Stimulated activated CD8-positive, alpha-beta memory T cell treated with anti-CD3 and anti-CD28 coated beads, Interleukin-4, amount 100 ng/mL, for 4 hours (primary cell): ENCODE measurements at places on chromosomes 4 and X.

- no peak for DNase-seq
These were observed 46.9 kb downstream of the ACOX3 start for GRCh38 chr4:8393593-8394038.

DNA sequence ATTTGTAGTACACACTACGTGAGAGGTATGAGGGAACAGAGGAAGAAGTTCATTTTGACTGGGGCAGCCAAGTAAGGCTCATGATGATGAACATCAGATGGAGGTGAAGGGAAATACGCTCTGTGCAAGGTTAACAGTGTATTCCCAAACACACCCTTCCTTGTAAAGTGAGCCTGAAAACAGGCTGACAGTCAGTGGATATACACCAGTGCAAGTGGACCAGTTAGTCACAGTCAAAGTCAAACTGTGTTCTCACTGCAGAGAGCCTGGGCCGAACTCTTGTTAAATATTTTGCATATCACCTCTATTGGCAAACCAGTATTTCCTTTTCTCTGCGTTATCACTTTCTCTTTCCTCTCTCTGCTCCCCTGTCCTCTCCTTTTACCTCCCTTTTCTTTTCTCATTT is 23.4 kb upstream of the RHOH start:
- no peak for DNase-seq

DNA sequence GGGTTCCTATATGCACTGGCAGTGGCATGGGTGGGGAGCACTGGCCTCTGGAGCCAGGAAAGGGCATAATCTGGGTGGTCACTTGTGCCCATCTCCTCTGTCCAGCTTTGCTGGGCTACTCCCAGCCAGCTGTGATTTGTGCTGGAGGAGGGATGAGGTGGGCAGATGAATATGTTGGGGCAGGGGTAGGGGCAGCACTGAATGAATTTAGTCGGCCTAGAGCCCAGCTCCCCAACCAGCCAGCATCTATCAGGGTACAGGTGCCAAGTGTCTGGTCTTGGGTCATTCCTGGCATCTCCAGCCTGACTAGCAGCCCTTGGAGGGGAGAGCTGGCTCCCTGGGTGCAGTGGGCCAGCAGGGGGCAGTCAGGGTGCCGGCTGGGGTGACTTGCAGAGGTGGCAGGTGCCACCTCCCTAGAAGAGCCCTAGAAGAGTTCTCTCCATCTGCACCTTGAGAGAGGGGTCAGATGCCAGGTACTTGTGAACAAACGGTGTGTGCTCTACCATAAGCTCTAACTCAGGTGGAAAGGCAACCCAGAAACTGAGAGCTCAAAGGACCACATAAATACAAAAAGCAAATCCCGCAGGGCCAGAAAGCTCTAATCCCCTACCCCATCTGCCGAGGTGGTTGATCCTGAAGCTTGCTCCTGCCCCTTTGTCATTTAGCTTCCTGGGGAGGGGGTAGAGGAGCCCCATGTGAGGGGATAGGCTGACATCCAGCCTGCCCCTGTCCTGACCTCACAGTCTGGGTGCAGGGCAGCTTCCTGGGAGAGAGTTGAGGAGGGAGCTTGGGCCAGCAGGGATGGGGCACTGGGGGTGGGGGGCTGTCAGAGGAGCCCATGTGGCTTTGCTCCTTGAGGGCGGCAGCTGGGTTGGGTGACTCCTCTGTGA is 2.2 kb downstream of the SORCS2 start:
- no peak for DNase-seq

GRCh38 chr4:8301851-8302730 is 32.5 kb downstream of the HTRA3 start:
- no peak for DNase-seq

DNA sequence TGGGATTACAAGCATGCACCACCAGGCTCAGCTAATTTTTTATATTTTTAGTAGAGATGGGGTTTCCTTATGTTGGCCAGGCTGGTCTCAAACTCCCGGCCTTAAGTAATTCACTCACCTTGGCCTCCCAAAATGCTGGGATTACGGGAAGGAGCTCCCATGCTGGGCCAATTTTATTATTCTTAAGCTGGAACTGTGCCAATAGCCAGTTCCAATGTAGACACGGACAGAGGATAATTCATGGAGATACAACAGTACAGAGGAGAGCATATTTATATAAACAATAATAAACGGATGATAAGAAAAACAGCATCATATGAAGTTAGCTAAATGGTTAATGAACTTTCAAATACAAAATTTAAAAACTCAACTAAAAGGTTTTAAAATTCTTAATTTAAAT is 87.8 kb downstream of the PPA2 start:
- no peak for DNase-seq

GRCh38 chrX:29851857-29852605 is 363.3 kb upstream of the MAGEB2 start:
- DNase-seq, result no peak

- DNase-seq, result no peak
These were observed 21.9 kb upstream of the ETDC start for GRCh38 chrX:135287266-135287823.

DNA sequence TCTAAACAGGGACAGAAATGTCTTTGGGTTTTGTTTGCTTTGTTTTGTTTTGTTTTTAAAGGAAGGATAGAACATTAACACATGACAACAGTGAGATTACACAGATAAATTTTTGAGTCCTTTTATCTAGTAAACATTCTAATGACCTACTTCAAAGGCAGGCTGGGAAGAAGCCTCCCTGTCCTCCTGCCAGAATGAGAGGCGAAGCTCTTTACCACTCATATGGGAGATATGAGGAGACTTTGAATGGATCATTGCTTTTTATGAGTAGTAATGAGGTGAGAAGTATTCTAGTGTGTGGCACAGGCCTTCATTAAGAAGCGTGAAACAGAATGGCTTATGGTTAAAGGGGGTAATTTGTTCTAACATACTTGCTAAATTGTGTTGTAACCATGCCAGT is 172.0 kb downstream of the FBXO8 start:
- no peak for DNase-seq

DNA sequence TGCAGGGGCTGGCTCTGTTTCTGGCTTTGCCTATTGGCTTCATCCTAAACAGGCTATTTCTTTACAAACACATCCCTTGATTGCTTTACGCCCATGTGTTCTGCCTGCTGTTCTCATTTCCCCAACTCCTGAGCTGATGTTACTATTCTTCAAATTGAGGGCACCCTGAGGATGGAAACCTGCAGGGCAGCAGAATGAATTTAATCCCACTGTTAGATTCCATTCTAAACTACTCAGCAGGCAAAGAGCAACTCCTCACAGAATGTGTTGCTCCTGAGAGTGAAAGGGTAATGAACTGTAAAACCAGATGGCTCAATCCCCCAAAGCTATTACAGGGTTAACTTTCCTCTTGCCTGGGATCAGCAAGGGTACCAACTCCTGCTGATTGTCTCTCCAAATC is 75.7 kb downstream of the ANKRD50 start:
- no peak for DNase-seq

DNA sequence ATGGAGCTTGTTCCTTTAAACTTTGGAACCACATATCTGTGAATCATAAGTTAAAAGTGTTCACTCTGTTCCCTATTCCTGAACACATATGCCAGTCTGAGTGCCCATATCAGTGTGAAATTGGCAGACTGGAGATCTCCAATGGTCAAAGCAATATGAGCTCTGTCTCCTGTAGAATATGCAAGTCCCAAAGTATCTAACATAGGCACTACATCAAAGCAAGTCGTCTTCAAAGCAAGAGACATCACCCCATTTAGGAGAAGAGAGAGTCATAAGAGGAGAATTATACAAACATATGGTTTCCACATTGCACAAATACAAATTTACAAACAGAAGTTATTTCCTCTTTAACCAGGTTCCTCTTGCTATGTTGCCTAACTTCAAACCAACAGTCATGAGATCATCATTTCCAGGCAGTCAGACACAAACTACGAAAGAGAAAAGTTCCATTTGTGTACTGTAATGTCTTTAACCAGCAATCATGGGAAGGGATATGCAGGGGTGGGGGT is 9.9 kb upstream of the GK start:
- DNase-seq, result no peak

GRCh38 chr4:90209922-90210321 is 82.7 kb downstream of the CCSER1 start:
- no peak for DNase-seq

DNA sequence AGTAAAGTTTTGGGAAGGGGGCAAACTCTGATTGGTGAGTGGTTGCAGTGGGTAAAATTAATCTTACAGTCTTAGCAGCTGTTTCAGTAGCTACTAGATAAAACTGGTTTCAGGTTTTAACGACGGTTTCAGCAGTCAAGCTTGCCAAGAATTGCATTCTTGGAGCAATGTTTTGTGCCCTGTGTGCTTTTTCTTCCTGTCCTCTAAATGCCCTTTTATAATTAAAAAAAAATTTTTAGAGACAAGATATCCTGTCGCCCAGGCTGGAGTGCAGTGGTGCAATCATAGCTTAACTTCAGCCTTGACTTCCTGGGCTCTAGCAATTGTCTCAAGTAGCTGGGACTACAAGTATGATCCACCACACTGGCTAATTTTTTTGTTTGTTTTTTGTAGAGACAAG is 6.3 kb upstream of the PPEF2 start:
- DNase-seq, result no peak

GRCh38 chr4:121749225-121749624 is 15.7 kb downstream of the SMIM43 start:
- no peak for DNase-seq

GRCh38 chr4:143352720-143353119 is 16.0 kb downstream of the GAB1 start:
- no peak for DNase-seq

DNA sequence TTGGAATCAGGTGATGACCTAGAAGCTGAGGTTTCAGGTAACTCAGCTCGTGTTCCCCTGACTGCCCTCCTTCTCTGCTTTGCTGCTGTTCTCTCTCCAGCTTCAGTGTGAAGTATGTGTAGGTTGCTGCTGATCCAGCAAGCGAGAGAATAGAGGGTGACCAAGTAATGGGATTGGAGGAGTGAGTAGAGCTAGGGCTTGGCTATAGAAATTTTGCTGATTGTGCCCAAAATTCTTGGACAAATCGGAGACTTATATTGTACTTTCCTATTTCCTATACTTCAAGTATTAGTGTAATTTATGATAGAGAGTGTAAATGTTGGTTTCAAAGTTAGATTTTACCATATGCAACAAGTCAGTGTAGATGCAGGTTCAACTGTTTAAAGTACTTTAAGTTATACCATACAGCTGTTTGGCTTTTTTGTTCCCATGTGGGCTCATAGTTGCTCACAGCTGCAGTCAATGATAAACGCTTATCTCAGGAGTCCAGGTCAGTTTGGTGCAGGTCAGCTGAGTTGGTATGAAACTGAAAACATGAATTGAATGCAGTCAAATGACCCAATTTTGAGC is 48.0 kb downstream of the RAPGEF2 start:
- no peak for DNase-seq

DNA sequence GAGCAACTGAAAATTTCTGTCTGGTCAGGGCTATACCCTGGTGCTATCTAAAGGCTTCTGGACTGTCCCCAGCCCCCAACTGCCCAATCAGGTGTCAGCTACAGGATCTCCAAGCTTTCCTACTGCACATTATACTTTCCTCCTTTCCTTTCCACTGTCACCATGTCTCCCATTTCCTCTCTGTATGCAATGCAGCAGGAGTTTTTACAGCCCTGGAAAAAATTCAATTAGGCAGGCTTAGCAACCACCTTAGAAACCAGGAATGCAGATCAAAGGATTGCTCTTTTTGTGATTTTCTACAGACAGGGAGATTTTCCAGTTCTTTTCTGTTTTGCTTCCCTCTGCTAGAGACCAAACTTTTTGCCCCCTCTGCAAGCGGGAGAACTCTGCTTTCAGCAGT is 6.0 kb upstream of the NAF1 start:
- DNase-seq, result no peak

DNA sequence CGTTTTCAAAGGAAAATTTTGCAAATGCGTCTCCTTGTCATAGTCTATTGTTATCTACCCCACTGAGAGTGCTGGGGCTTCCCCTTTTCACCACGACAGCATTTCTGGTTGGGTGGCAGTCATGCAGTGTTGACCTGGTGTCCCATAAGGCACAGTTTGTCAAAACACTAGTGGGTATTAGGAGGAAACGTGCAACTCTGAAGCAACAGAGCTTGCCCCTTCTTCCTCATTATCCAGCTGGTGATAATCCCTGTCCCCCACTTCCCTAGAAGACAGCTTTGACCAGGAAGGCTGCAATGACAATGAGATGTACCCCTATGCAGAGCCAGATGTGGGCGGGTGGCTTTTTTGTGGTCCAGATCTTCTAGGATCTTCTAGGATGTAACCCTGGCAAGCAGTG is 1.8 kb downstream of the TBC1D1 start:
- peak; percentile 33 for DNase-seq

GRCh38 chr4:145218251-145218650 is 37.9 kb upstream of the OTUD4 start:
- no peak for DNase-seq

- no peak for DNase-seq
These were observed 10.6 kb upstream of the XKRX start for GRCh38 chrX:100939333-100939732.

- peak; percentile 15 for DNase-seq
These were observed 58.5 kb upstream of the PRDM8 start for GRCh38 chr4:80138551-80139538.

DNA sequence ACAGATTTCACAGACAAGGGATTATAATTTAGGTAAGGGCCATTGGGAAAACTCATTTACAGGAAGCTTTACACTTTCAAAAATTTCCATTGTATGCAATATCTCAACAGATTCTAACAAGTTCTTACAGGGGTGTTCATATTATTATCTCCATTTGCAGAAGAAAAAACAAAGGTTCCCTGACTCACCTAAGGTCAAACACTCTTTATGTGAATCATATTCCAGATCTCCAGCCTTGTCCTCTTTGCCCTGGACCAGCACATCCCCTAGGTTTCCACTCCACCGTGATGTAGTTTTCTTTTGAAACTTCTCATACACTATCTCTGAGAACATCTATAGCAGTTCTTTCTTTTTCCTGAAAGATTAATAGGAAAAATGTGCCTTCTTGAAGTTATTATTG is 96.4 kb upstream of the HS3ST1 start:
- DNase-seq, result no peak

GRCh38 chrX:153926858-153927671 is 1.0 kb upstream of the ARHGAP4 start:
- DNase-seq, result peak; percentile 65

- DNase-seq, result no peak
These were observed 5.8 kb downstream of the TIFA start for GRCh38 chr4:112279882-112280315.

DNA sequence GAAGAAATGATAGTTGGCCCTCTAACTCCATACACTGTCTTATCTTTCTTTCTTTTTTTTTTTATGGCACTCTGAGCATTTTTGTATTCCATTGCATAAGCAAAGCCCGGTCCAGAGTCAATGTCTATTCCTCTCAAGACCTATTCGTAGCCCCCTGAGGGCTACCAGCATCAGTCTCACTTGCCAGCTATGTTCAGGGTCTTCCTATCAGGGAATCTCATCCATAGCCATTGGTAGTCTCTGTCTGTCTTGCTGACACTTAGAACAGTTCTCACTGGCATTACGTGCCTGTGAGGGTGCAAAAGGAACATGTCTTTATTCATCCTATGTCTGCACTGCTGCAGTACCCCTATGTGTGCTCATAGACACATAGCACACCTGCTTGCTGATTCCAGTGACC is 51.0 kb downstream of the BMP2K start:
- no peak for DNase-seq
